ENCODE measurements at places on chromosomes 16 and 17.

- no peak for DNase-seq
Observed at GRCh38 chr17:18100616-18101015, 7.9 kb upstream of the MYO15A start.

GRCh38 chr16:58582971-58583765, 46.5 kb downstream of the CNOT1 start:
- DNase-seq: no peak

- DNase-seq: no peak
Observed at GRCh38 chr17:73611630-73612029, 32.6 kb downstream of the SDK2 start.

DNA sequence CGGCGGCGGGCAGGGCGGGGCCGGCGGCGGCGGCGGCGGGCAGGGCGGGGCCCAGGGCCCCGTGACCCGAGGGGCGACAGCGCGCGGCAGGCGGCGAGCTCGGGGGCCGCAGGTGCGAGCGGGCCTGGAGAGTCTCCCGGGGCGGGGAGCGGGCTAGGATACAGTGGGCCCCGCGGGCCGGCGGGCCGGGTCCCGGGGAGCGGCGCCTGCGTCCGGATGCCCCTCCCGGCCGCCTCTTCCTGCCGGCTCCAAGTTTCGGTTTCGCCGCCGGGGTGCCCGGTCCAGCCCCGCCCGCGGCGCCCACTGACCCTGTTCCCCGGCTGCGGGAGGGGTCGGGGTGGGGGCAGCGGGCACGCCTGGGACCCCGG, at the start of gene RNF213:
Gene RNF213 (plus strand): TSS at position 62 of the 368 bp plus-strand sequence. CDS start 2,830 bp downstream, outside the sequence.
- no peak for DNase-seq

DNA sequence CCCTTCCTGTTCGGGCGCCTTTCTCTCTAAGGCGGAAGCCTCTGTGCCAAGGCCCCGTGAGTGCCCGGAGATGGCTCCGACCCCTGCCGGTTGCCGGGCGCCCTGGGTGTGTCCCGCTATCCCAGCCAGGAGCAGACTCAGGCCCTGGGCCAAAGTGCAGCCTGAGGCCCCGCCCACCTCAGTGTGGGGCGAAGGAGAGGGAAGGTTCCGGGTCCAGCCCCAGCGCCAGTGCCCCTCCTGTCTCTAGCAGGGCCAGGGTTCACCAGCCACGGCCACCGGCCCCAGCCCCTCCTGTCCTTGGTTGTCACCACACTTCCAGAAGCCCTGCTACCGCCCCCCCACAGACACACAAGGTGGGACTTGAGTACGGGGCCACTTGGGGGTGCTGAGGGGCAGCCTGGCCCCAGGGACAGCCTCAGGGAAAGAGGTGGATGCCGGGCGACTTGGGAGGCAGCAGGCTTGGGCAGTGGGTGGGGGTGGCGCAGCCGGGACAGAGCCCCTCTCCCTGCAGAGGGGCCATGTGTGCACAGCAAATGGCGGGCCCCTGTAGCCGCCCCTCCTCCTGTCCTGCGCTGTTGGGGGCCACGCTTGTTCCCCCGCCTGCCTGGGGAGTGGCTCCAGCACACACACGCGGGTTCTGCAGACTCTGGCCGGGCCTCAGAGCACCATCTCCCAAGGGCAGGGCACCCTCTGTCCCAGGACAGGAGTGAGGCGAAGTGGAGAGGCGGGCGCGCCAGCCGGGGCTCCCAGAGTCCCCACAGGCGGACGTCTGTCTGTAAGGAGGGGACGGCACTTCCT, 6.0 kb downstream of the C1QTNF8 start:
- no peak for DNase-seq

DNA sequence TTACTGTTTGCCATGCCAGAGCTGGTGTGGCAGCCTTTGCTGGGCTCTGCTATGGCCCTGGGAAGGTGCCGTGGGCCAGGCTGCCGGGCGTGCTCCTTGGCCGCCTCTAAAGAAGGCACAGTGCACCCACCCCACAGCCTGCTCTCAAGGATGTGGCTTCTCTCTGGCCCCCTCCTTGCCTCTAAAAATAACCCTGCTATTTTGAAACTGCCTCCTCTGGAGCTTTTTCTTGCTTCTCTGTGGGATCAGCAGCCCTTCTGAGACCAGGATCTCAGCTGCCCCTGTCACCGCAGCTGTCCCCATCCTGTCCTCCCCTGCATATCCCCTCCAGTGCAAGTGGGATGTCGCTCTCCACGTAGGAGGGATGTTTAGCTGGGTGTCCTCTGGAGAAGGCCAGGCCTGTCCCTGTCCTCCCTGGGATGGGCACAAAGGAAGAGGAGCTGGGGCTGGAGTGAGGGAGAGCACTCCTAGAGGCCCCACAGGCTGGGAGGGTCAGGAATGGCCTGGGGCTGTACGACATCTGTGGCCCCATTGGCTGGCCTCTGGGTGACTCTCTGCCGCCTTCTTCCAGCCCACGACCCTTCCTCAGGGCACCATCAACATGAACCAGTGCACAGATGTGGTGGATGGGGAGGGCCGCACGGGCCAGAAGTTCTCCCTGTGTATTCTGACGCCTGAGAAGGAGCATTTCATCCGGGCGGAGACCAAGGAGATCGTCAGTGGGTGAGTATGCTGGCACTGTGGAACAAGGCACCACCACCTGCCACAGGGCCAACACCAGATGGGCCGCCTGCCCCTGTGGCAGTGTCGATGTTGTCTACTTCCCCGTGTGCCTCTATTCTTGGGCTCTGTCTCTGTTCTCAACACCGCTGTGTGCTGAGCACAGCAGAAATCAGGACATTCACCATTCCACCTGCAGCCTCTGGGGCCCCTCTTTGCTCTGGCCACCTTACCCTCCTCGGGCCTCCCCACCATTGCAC, 79.7 kb downstream of the PLD6 start:
- no peak for DNase-seq

DNA sequence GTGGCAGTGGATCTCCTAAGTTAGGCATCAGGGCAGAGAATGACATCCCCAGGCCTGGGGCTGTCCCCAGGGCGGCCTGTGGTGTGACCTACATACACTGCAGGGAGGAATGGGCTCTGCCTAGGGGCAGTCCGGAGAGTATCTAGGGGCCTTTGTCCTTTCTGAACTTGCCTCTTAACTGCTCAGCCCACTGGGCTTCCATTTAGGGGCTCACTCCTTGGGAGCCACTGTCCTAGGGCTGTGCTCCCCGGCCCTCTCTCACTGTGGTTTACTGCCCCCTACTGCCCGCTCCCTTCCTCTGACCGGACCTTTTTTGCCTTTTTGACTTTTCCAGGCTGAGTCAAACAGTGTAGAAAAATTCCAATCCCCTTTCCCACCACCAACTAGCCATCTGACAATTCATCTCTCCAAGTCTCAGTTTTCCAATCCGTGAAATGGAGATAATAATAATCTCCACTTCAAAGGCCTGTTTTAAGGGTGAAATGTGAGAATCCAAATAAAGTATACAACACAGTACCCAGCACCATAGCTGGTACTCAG, 66.8 kb downstream of the DNAH3 start:
- no peak for DNase-seq

- no peak for DNase-seq
Observed at GRCh38 chr16:48432136-48432535, 46.9 kb upstream of the SIAH1 start.

DNA sequence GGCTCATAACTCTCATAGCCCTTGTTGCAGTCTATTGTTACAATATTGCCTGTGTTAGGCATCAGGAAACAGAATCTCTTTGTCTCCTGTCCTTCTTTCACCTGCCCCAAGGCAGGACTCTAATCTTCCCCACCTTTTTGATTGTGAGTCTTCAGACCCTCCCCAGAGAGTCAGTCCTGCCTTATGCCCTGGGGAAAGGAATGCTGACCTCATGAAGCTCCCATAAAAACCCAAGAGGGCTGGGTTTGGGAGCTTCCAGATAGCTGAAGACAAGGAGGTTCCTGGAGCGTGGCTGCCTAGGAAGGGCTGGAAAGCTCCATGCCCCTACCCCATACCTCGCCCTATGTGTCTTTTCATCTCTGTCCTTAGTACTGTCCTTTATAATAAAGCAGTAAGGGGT, 688.8 kb downstream of the WWOX start:
- DNase-seq: no peak

- peak; percentile 57 for DNase-seq
Observed at GRCh38 chr17:58344791-58345157, 7.2 kb downstream of the SUPT4H1 start.

- no peak for DNase-seq
Observed at GRCh38 chr17:31314782-31315100, 887 bp upstream of the EVI2B start.

DNA sequence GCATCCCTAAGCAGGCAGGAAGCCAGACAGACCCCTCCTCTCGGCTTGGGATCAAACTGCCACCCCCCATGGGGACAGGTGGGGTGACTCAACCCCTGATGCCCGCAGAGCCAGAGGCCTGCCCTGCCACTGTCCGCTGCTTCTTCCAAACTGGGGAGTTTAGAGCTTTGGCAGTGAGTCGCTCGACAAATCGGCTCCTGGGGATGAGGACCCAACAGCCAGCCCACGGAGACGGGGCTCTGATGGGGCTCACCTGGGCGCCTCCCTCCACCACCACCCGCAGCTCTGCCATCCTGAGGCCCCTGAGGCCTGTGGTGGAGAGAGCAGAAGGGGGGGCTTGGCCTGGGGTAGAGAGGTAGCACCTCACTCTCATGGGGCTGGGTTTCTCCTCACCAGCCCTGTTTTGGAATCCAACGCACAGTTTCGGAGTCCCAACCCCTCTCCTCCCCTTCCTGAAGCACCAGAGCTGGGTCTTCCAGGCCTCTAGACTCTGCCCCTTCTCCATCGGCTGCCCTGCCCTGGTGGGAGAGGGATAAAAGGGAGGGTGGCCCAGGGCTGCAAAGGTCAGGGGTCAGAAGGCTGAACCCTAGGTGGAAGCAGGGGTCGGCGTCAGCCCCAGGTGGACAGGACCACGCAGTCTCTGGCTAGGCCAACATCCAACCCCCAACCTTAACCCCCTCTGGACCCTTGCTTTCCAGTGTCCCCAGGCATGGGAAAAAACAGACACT, 5.8 kb downstream of the PRSS22 start:
- DNase-seq: no peak

DNA sequence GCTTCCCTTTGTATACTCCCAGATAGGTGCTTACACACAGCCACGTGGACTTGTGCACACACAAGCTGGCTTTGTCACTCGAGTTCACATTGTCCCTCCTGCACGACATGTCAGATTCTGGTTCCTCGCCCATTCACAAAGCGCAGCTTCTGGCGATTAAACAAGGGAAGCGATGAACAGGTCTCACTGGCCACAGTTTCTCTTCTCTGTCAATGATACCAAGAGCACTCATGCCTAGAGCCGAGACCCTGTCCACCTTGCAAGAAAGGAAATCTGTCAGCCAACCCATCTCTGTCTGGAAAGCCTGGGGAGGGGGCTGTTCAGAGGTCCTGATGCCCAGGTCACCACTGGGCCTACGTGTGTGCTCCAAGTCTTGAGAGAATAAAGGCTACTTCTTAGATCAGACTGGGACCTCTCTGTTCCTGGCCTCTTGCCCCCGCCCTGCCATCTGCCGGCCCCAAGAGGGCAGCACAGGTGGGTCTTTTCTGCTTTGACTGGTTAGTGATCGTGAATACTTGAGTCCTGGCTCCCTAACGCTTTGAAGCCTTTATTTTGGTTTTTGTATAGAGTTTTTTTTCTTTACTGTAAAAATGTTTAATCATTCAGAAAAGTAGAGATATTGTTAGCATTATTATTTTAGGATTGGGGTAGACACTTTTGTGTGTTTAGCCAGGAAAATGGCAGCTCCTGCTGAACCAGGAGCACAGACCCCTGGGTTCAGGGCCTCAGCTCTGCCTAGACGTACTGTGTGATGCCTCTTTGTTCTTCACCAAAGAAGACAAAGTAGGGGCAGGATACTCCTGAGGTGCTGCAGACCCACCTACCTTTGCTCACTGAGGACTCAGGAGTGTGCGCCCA, 104.7 kb downstream of the MRM1 start:
- no peak for DNase-seq

GRCh38 chr16:58832386-58832895, 98.3 kb upstream of the GOT2 start:
- no peak for DNase-seq

DNA sequence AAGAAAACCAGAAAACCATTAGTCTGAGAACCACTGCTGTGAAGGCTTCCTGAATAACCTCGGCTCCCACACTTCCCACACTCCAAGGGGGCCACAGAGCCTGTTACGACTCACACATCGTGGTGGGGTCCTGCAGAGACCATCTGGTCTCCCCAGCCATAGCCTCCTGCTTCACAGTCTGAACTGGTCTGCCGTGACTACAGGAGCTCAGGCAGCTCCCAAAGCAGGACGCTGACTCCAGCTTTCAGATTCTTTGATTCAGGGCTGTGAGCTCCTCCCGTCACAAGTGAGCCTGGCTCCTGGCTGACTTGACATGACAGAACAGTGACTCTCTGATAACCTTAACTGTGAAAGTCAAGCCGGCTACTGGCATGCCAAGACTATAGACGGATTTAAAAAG, 37.8 kb downstream of the CYB5D2 start:
- DNase-seq: no peak

- DNase-seq: no peak
Observed at GRCh38 chr17:61849674-61850073, 13.7 kb downstream of the BRIP1 start.

- no peak for DNase-seq
Observed at GRCh38 chr16:65658349-65658748, 536.5 kb upstream of the CDH11 start.

- peak; percentile 75 for DNase-seq
Observed at GRCh38 chr16:22195695-22196558, 10.2 kb upstream of the EEF2K start.

DNA sequence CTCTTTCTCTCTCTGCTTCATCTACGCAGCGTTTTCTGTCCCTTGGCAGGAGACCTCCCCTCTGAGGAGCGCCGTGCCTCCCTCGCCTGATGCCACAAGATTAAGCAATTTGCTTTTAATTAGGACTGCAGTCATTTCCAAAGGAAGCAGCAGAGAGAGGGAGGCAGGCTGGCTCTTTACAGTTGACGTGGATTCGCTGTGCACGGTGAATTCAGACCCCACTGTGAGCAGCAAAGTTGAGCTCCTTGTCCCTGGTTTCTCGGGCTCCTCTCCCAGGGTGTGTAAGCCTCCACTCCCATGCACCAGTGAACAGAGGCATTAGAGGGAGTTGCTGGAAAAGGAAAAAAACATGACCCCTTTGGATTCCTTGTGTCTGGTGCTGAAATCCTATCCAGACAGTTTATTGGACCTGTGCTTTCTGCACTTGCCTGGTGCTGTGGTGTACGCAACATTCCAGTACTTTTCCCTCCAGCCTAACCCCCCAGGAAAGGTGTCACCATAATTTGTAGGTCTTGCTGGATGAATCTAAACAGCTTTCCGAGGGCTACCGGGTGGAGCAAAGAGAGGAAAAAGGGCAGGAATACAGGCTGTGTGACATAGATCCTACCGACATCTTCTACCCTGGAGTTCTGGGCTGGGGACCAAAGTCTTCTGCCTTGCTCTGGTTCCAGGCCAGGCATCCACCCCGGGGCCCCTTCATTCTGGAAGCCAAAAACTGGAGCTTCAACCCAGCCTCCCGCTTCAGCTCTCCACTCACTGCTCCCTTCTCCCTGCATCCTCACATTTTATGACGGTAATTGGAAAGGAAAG, 171.0 kb downstream of the MAF start:
- no peak for DNase-seq

- no peak for DNase-seq
Observed at GRCh38 chr17:37230633-37231032, 145.2 kb upstream of the C17orf78 start.

- no peak for DNase-seq
Observed at GRCh38 chr17:18917506-18918032, 34.4 kb upstream of the SLC5A10 start.

Measured in stimulated activated CD8-positive, alpha-beta memory T cell treated with anti-CD3 and anti-CD28 coated beads, Interleukin-7, amount 100 ng/mL, for 4 hours (primary cell).